Thoracic aorta endothelial cell (primary cell): ENCODE measurements at places on chromosomes 1 and 21. TPM values are rescaled to one million over a fixed set of nuclear protein-coding genes. Genes with fewer than 3 reads are reported as not detected.

The KIF21B gene
- total RNA-seq: 2.7 TPM in 2 replicates

The CFHR5 gene
- total RNA-seq: not detected in 2 replicates

The FMO2 gene
- not detected in 2 replicates for total RNA-seq

The GBP3 gene
- total RNA-seq: 18.1 and 30.6 TPM in 2 replicates

The C1orf74 gene
- 3.2 and 4.6 TPM in 2 replicates for total RNA-seq

The OR2M3 gene
- total RNA-seq: not detected in 2 replicates

The FLG2 gene
- not detected in 2 replicates for total RNA-seq

The ETV3L gene
- total RNA-seq: not detected in 2 replicates

The MTARC2 gene
- total RNA-seq: 8.1 and 14.1 TPM in 2 replicates

The CTPS1 gene
- 49.3 and 51.0 TPM in 2 replicates for total RNA-seq

The RERE gene
- total RNA-seq: 55.8 and 94.8 TPM in 2 replicates

The MCOLN3 gene
- total RNA-seq: not detected in 2 replicates

The TRIM67 gene
- total RNA-seq: not detected in 2 replicates

The RPS27 gene
- total RNA-seq: 924 and 1,104 TPM in 2 replicates

The LIN9 gene
- total RNA-seq: 12.8 and 17.4 TPM in 2 replicates

The CA6 gene
- total RNA-seq: not detected in 2 replicates

The SGIP1 gene
- total RNA-seq: 7.2 and 22.3 TPM in 2 replicates

The FAM110D gene
- total RNA-seq: 0.66 and 2.7 TPM in 2 replicates

The USP24 gene
- 56.8 and 69.1 TPM in 2 replicates for total RNA-seq

The CFHR4 gene
- not detected in 2 replicates for total RNA-seq

The CALML6 gene
- 0.40 TPM in 1 of 2 replicates, not detected in the other for total RNA-seq

The GJB3 gene
- total RNA-seq: not detected in 2 replicates

The LCE3E gene
- total RNA-seq: not detected in 2 replicates

The PAQR6 gene
- 0.27 and 0.36 TPM in 2 replicates for total RNA-seq

The HSPG2 gene
- 1,789 and 2,347 TPM in 2 replicates for total RNA-seq

The CACHD1 gene
- 5.7 and 11.1 TPM in 2 replicates for total RNA-seq

The SPATA6 gene
- 2.7 and 6.2 TPM in 2 replicates for total RNA-seq

The ADAM30 gene
- total RNA-seq: not detected in 2 replicates

The IKBKE gene
- 13.6 and 15.2 TPM in 2 replicates for total RNA-seq

The CFAP141 gene
- total RNA-seq: not detected in 2 replicates

The SLAMF6 gene
- total RNA-seq: not detected in 2 replicates

The DIO1 gene
- total RNA-seq: not detected in 2 replicates

The PAX7 gene
- total RNA-seq: not detected in 2 replicates

The RGS13 gene
- not detected in 2 replicates for total RNA-seq

The RUNX3 gene
- total RNA-seq: not detected in 2 replicates

The ZBTB40 gene
- total RNA-seq: 18.2 and 23.1 TPM in 2 replicates

The RAB29 gene
- 23.9 and 24.5 TPM in 2 replicates for total RNA-seq

The TTC24 gene
- total RNA-seq: not detected in 2 replicates

The HSD3B1 gene
- not detected in 2 replicates for total RNA-seq

The ANGPTL3 gene
- 0.07 TPM in 1 of 2 replicates, not detected in the other for total RNA-seq

The CATSPERE gene
- total RNA-seq: 0.93 and 1.1 TPM in 2 replicates

The PROK1 gene
- total RNA-seq: not detected in 2 replicates

The SPRR1A gene
- total RNA-seq: not detected in 2 replicates

The SH2D1B gene
- 0.07 TPM in 1 of 2 replicates, not detected in the other for total RNA-seq

The ABL2 gene
- 176 and 182 TPM in 2 replicates for total RNA-seq

The FRRS1 gene
- total RNA-seq: 2.0 and 2.7 TPM in 2 replicates

The NEXN gene
- 3.8 and 6.1 TPM in 2 replicates for total RNA-seq

The LIN28A gene
- not detected in 2 replicates for total RNA-seq

The CBR3 gene
- 14.5 and 19.2 TPM in 2 replicates for total RNA-seq

The INTS3 gene
- total RNA-seq: 49.9 and 55.4 TPM in 2 replicates

The TFAP2E gene
- under 0.01 TPM in 1 of 2 replicates, not detected in the other for total RNA-seq

The TFF2 gene
- not detected in 2 replicates for total RNA-seq

The TMEM125 gene
- total RNA-seq: not detected in 2 replicates

The AIRE gene
- total RNA-seq: under 0.01 TPM in 1 of 2 replicates, not detected in the other

The GJA8 gene
- total RNA-seq: not detected in 2 replicates

The AIM2 gene
- total RNA-seq: 0.29 TPM in 1 of 2 replicates, not detected in the other

The CRYBG2 gene
- total RNA-seq: not detected in 2 replicates

The TAL1 gene
- total RNA-seq: 35.5 and 36.8 TPM in 2 replicates
